AG08396 (cell line): ENCODE measurements at places on chromosomes 2 and 18.

DNA sequence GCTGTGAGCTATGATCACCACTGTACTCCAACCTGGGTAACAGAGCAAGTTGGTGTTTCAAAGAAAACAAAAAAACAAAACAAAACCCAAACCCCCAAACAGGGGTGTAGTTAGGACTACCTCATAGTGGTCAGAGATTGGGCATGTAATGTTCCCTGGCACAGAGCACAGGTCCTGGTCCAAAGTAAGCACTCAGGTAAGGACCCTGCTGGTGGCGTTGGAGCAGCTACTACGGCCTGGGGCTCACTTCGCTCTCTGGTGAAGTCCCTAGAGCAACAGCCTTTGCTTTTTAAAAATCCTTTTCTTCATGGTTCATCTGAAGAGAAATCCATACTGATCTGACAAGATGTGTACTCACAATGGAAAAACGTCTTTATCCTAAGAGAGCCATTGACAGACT is 130.4 kb downstream of the ZNF236 start:
- DNase-seq = no peak

- DNase-seq = no peak
Observed at GRCh38 chr18:773980-774624, 37.9 kb downstream of the YES1 start.

- DNase-seq = peak; percentile 48
Observed at GRCh38 chr2:204234879-204235278, 298.3 kb downstream of the ICOS start.

DNA sequence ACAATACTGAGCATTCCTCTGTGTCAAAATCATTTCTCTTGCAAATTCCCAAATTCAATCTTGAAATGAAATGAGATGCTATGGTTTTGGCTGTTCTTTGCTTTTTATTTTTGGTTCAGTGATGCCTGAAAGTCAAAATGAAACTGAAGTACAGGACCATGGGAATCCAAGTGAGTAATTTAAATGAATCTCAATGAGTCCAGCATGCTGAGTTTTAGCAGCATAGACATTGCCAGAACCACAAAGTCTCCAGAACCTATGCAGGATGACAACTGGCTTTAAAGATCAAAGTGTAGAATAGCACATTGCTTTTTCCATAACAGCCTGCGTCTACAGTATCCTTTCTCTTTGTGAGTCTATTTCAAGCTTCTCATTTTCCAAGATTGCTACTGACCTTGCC is 1050.7 kb upstream of the PIK3C3 start:
- DNase-seq = no peak

DNA sequence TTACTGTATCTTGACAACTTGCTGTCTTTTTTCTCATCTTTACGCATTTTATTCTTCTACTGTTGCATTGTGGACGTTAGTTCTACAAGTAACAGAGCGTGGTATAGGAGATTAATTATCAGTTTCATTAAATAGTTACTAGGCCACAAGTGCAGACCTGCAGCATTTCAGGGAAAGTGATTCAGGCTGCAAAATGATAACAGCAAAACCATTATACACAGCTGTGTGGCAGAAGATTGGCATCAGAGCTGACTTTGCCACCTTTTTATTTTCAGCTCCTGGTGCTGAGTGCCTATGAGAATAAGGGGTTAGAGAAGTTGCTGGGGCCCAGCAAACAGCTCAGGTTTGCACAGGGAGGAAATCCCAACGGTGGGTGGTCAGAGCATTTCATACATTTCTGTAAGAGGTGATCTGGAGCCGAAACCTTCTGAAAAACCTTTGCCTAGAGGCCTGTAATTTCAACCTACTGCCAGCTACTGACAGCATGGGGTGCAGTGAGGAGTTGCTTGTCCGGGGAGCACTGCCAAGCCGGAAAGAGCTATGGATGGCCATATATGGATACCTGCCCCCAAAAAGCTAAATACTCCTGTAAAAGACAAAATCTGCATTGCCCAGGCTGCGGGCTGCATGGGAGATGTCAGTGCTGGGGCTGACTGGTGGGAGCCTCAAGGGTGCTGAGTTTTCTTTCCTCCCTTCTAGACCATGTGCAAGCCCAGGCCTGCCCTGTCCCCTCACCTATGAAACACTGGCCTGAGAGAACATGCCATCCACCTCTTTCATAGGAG is 2.7 kb upstream of the CCBE1 start:
- no peak for DNase-seq

DNA sequence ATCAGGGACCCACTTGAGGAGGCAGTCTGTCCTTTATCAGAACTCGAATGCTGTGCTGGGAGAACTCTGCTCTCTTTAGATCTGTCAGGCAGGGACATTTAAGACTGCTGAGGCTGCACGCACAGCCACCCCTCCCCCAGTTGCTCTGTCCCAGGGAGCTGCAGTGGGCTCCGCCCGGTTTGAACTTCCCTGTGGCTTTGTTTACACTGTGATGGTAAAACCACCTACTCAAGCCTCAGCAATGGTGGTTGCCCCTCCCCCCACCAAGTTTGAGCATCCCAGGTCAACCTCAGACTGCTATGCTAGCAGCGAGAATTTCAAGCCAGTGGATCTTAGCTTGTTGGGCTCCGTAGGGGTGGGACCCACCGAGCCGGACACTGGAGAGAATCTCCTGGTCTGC is 11.8 kb upstream of the LHCGR start:
- DNase-seq = no peak

DNA sequence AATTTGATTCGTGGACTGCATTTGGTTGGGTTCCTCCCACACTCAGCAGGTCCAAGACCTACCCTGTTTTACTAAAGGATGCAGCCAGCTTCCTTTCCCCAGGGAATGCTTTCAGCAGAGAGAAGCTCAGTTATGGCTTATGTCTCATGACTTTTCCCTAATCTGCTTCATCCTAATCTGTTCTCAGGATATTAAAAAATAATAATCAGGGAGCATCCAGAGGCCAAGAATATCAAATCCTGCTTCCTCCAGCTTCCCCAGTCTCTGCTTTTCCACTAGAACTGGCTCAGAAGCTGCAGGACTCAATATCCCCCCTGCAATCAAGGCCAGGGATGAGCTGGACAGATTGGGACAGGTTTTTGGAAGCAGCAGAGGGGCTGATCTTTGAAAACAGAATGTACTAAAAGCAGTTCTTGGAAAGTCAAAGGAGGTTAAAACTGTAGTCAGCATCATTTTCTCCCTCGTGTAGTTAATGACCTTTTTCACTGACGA is 326.9 kb upstream of the TNP1 start:
- DNase-seq = no peak

DNA sequence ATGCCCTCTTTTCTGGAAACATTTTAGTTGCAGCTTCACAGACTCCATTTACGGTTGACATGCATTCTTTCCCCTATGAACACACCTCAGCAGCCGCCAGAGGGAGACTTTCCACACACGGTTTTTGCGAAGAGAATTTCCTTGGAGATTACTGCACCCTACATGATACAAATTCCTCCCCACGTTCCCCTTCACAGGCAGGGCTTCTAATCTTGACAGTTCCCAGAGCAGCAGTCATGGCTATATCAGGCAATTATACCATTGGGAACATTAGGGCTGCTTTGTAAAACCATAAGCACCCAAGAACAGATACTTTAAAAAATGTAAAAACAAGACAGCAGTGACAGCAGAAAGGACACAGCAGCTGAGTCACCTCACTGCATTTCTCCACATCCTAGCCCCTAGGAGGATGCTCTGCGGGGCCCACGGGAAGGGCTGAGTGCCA is 253.8 kb downstream of the TGIF1 start:
- peak; percentile 70 for DNase-seq

GRCh38 chr2:83595121-83595690 is 863.9 kb downstream of the SUCLG1 start:
- DNase-seq = no peak

- DNase-seq = peak; percentile 87
Observed at GRCh38 chr2:223725494-223725893, 111.9 kb downstream of the AP1S3 start.

DNA sequence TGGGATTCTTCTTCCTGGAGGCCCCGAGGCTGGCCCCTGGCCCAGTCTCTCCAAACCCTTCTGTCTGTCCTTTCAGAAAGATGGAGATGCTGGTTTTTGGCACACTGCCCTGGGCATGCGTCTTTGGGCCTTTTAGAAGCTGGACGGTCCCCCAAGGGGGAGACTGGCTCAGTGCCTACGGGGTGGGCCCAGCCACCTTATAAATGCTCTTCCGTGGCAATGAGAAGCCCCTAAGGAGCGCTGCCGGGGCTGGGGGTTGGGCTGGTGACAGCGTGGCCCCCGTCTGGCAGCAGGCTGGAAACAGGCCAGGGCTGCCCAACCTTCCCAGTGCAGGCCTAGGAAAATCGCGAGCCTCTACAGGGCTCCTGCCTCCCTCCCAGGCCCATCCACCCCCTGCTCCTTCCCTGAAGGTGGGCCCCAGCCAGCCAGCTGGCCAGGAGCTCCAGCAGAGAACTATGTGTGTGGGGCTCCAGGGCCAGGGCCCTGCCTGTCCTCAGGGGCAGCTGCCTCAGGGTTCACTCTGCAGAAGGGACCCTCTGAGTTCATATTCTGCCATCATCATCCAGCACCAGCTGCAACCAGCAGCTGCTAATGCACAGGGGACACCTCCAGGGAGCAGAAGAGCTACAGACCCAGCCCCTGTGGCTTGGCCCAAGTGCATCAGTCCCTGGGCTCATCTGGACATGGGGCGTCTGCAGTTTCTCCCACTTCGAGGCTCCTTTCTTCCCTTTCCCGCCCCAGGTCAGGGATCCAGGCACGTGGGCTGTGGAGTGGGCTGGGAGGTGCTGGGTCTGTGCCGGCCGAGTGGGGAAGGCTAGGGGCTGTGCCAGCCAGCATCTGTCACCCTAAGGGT is 107.6 kb upstream of the OTOS start:
- DNase-seq = no peak

GRCh38 chr2:220892018-220892634 is 680.0 kb downstream of the EPHA4 start:
- DNase-seq = no peak

DNA sequence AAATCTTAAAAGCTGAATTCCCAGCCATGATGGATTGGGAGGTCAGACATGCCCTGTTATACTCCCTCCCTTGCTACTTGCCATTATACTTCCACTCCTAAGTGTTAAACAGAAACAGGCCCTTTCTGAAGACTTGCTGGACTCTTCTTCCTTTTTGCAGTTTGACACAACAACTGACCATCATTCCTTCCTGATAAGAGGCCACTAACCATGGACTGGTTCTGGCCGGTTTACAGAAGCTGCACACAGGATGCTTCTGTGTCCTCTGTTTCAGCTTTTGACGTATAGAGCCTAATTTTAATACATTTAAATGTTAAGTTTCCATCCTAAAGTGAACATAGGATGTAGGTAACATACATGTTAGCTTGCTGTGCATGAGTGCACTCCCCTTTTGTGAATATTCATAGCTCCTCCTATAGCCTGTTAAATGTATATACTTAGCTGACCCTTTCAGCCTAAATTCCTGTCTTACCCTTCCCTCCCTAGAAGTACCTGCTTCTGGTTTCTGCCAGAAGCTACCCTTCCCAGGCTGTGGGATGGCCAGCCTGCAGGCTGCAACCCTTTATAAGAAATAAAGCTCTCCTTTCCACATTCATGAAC is 13.2 kb downstream of the FBXO48 start:
- no peak for DNase-seq

- peak; percentile 66 for DNase-seq
Observed at GRCh38 chr2:187554011-187554703, at the start of gene TFPI. TFPI (minus strand) TSS chr2:187554435; CDS start chr2:187503768, 50,667 bp downstream.

DNA sequence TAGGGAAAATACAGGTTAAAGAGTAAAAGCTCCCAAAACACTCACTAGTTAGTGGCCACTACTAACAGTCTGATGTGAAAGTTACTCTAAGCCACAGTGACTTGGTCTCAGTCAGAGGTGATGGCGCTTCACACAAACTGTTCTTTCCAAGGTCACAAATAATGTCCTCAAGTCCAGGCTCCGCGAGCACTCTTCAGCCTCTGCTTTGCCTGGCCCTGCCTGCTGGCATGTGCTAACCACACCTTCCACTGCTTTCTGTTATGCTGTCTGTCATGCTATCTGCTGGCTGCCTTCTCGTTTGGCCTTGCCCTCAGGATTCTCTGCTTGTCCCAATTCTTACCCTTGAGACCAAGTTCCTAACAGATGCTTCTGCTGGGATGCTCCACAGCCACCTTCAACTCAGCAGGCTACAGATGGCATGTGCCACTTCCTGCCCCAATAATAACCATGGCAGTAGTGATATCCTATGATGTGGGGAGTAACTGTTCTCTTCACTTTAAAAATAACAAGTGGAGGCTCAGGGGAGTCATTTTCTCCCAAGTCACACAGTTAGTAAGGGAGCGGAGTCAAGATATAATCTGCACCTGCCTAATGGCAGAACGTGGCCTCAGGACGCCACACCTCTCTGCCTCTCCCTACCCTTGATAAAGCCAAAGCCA is 75.7 kb downstream of the ZAP70 start:
- DNase-seq = no peak

DNA sequence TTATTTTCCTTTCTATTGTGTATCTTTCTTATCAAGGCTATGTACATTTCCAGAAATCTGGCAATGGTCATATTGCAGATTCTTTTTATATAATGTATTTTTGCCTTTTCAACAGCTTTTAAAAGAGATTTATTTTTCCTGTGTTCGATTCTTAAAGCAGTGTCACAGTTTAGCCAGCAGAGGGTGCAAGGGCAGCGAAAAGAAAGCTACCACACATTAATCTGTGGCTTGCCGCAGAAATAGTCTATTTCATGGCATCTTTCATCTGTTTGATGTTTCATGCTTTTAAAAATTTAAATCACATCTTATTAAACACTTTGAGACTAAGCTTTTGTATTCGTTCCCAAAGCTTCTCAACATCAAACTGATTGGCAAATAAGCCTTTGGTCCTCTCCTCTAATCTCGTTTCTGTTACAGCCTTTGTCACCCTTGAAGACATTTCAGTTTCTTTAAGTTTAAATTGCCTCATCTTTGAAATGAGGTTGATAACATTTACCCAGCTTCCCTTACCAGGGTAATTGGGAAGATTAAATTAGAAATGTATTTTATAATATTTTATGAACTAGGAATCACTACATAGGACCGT is 73.3 kb downstream of the PIK3C3 start:
- DNase-seq = peak; percentile 43

GRCh38 chr2:150020937-150021673 is 433.5 kb upstream of the MMADHC start:
- no peak for DNase-seq

DNA sequence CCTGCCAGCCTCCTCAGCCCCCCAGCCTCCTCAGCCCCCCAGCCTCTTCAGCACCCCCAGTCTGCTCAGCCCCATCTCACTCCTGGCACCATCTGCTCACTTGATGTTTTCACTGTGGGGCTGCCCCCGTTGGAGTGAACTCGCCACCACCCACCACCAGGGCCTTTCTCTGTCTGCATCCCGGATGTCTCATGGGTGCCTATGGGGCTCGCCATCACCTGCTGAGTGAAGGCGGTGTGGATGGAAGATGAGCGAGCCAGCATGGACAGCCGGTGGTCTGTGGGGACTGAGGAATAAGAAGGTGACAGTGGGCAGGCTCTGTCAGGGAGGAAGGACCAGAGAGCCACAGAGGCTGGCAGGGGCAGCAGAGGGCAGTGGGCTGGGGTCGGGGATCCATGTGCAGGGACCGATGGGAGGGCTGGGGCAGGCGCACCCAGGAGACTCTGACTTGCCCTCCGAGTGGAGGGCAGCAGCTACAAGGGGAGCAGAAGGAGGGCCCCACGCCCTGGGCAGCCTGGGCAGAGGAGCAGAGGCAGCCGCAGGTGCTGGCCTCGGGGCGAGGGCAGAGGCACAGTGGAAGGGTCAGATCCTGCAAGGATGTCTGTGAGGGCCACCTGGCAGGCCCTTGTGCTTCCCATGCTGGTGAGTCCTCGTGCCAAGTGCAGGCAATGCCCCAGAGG is 74.7 kb upstream of the ODC1 start:
- DNase-seq = no peak

- DNase-seq = no peak
Observed at GRCh38 chr2:133654949-133655348, 86.7 kb upstream of the NCKAP5 start.

- DNase-seq = no peak
Observed at GRCh38 chr18:64165906-64166305, 17.0 kb upstream of the LINC00305 start.
